Sigmoid colon (tissue), 7 donors: ENCODE measurements at places on chromosomes 7 and 10. TPM values are rescaled to one million over a fixed set of nuclear protein-coding genes. Genes with fewer than 3 reads are reported as not detected.
A peak's percentile ranks its signal among the peaks of the same experiment; 100 is the strongest.

The EIF5AL1 gene
- total RNA-seq: 0.16 TPM

DNA sequence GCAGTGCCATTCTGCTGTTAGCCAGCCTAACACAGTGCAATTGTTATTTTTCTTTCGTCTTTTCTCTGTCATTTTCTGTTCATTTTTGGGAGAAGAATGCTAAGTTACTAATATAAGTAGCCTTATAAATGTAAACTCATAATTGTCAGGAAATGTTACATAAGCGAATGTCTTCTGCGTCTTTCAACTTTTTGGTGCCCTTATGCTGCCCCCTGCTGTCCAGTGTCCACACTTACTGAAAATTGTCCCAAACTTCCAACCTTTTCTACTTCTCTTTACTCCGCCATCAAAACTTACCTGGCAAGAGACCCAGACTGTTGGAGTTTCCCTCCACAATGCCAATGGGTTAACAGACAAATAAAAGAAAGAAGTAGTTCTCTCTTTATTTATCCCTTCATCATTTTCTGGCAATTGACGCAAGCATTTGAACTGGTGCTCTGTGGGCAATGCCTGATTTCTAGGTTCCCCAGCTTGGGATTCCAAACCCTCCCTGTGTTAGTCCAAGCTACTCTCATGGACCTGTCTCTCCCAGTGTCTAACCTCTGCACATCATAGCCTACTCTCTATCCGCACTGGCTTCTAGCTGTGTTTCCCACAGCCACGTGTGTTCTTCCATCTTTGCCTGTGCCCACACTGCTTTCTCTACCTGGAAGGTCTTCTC, 21.0 kb upstream of the EPC1 start:
- DNase-seq: peak; percentile 83

The PARP12 gene
- total RNA-seq: 20.6 TPM

The RBM20 gene
- total RNA-seq: 7.8 TPM

- DNase-seq: peak; percentile 40
Measured at GRCh38 chr10:102610441-102610887, 33.8 kb upstream of the TRIM8 start.

- no peak for DNase-seq
Measured at GRCh38 chr10:62985807-62986600, 147.1 kb upstream of the NRBF2 start.

The MMD2 gene
- not detected for total RNA-seq

The CALML3 gene
- not detected for total RNA-seq

The PCGF6 gene
- total RNA-seq: 19.7 TPM

GRCh38 chr7:116173051-116174028, 37.0 kb upstream of the TES start:
- DNase-seq: no peak

- DNase-seq: no peak
Measured at GRCh38 chr7:113548137-113548536, 370.7 kb downstream of the PPP1R3A start.

DNA sequence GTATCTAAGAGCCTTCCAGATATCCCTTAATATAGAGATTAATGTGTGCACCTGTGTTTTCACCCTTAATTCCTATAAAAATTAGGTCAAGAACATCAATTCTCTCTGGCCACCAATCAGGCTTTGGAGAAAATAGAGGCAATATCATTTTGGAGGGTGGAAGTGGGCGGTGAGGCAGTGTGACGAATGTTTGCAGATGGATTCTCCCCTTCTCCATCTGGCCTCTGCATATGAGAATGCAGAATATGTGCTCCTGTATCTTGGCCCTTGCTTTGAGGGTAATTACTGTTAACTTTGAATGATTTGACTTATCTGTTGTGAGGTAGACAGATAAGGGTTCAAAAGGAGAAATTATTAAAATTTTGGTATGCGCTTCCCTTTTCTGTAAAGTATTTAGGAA, 304.0 kb upstream of the NPSR1 start:
- no peak for DNase-seq

- no peak for DNase-seq
Measured at GRCh38 chr10:60735244-60735643, 43.0 kb upstream of the CDK1 start.

DNA sequence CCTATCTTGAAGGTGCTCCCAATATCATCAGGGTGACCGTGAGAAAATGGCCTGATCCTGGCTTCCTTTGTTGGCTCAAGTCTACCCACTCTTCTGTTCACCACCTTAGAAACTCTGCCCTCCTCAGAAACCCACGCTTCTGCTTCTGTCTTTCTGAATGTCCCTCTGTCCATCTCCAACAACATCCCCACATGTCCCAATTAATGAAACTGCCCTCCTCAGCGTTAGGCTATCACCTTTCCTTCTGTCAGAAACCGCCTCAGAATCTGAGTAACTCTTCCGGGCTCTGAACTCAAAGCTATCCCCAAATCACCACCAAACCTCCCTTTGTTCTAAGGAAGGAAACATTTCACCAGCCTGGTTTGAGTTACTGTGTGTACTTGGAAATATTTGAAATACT, 315.8 kb upstream of the ZNF32 start:
- DNase-seq: no peak

- no peak for DNase-seq
Measured at GRCh38 chr7:39294022-39294421, 272.2 kb upstream of the YAE1 start.

GRCh38 chr7:3480197-3480596, 179.1 kb downstream of the SDK1 start:
- DNase-seq: no peak

GRCh38 chr10:22685926-22686325, 28.5 kb downstream of the PIP4K2A start:
- no peak for DNase-seq

The SLC16A12 gene
- total RNA-seq: 1.1 TPM

The CCDC172 gene
- total RNA-seq: not detected

- no peak for DNase-seq
Measured at GRCh38 chr10:77016278-77016815, 621.3 kb downstream of the KCNMA1 start.

DNA sequence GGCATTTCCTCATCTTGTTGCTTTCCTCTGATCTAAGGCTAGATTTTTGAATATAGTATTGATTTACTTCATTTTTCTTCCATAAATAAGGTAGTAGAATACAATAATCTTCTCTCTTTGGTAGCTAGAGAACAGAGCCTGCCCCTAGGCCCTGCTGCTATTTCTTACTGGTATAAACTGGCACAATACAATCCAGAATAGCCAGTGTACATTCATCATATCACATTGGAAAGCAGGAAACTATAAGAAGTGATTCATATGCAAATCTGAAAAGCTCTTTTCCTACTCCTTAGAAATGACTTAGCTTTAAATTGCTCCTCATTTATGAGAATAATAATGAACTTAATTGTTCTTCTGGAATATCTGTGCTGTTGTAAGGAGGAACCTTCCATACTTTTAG, 100.2 kb downstream of the KCND2 start:
- no peak for DNase-seq

DNA sequence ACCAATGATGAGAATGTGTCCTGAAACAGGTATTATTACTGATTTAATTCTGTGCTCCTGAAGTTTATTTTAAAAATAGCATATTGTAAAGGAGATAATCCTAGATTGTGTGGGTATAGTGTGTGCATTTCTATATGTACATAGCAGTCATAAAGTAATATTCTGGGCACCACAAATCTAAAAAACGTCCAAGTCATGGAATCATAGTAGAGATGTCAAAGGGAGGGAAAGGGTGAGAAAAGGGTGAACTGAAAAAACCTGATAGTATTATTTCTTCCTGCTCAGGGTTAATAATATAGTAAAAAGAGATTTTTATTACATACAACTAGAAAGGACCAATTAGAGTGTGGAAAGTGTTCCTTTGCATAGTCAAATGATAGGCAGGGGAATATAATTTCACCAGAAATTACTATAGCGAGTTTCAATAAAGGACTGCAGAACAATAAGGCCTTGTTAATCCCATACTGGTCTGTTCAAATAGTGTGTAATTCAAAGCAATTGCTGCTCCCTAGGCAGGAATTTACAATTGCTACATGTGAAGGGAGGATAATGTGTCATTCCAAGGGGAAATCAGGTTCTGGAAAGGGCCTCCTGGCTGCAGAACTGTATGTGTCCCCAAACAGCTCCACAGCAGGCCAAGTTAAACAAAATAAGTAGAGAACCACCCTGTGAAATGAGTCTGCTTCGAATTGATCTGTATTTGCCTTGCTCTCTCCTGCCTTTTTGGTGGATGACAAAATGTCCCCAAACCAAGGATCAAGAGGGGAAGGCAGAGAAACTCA, 42.5 kb upstream of the KMT2E start:
- no peak for DNase-seq

DNA sequence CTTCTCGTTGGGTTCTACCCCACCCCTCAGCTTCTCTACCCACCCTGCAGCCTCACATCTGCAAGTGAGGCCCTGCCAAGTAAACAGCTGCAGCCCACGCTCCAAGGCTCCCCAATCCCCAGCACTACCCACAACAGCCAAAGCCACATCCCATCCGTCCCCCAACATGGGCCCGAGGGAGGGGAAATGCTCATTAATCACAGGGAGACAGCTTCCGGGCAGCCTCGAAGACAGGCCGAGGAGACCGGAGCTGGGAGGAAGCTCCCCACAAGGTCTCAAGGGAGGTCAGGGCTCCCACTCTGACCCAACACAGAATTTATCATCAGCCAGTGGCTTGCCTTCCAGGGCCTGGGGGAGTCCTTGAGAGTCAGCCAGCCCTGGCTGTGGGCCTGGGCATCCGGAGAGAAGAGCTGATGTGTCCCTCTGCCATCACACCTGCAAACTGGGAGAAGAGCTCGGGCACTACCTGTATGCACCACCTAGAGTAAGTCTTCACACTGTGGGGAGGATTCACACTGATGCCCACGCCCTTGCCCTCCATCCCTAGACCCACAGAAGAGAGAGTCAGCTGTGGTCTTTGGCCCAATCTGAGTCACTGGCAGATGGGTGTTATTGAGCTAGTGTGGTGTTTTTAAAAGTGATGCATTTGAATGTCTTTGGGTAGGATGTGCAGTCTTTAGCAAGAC, 115.5 kb upstream of the ZMIZ1 start:
- DNase-seq: no peak

DNA sequence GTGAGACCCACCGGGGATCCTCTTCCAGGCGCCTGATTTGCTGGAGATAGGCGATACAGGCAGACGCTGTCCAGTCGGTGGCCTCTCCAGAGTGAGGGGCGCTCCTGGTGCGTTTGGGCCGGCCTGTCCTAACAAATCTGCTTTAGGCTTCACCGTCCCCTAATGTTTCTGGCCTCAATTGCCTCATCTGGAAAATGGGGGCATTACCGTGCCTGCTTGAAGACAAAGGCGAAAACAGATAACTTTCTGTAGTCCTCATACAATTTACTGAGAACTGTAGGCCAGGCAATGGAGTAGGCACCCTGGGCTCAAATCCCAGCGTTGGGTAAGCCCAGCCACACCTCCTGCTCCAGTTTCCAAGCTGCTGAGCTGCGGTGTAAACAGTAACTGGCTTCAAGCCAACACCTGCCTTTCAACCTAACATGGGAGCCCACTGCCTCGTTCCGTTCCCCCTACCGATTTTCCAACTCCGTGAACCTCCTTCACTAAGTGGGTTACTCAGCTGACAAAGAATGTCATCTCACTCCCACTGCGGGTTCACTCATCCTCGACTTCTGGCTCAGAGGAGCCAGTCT, 589 bp upstream of the ZFAND4 start:
- no peak for DNase-seq

The C7orf57 gene
- total RNA-seq: not detected

The NACAD gene
- total RNA-seq: 8.9 TPM

- DNase-seq: no peak
Measured at GRCh38 chr7:45681596-45682357, 107.6 kb downstream of the ADCY1 start.

DNA sequence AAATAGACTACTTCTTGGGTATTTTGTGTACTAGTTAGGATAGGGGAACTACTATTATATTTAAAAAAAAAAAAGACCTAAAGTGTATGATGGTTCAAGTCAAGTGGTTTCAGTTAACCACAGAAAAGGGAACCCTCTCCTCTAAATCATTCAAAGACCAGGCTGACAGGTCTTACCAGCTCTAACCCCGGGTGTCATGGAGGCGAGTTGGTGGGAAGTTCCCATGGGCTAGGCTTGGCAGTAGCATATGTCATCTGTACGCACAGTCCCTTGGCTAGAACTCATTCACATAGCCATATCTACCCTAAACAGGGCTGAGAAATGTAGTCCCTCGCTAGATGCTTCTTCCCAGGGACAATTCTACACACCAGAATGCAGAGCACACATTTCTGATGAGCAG, 37.7 kb upstream of the KCNMA1 start:
- no peak for DNase-seq

GRCh38 chr10:103894441-103894864, 23.5 kb downstream of the STN1 start:
- no peak for DNase-seq

DNA sequence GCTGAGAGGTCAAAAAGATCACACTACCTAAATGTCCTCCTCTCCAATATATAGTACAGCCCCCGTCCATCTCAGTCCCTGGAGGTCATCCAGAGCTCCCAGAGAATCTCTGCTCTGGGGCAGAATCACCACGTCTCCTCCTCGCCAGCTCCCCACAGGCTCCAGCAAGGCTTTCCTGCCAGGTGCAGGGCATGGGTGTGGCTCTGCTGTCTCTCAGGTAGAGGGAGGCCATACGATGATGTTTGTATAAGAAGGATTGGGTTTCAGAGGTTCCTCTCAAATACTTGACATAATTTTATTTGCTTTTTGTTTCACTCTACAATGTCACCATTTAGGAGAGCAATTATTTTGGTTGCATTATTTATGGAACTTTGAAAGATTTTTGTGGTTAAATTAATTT, 98.3 kb upstream of the PRSS58 start:
- no peak for DNase-seq

GRCh38 chr10:86758189-86759072, 2.0 kb downstream of the BMPR1A start:
- no peak for DNase-seq

The CRPPA gene
- 6.0 TPM for total RNA-seq

DNA sequence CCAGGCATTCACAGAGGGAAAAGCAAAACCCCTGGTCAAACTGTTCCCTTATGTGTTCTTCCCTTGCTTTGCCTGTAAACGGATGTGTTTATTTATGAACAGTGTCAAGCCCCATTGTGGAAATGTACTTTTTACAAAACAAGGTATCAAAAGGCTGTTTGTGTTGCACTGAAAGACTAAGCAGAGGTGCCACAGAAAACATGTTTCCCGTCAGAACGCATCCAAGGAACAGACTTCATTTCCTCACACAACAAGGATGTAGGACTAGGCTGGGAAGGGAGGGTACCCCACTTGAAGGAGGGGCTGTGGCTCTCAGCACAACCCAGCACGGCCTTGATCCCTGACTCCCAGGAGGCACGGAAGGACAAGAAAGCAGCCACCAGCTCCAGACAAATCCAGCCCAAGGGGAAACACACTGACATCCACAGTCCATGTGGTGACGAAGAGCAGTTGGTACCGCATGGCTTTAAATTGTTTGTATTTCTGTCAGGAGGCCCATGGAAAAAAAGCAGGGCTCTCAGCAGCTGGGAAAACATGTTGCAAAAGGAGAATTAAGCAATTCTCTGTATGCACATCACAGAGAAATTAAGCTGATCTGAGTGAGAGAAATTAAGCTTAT, 85.6 kb downstream of the RNF216 start:
- DNase-seq: peak; percentile 91

DNA sequence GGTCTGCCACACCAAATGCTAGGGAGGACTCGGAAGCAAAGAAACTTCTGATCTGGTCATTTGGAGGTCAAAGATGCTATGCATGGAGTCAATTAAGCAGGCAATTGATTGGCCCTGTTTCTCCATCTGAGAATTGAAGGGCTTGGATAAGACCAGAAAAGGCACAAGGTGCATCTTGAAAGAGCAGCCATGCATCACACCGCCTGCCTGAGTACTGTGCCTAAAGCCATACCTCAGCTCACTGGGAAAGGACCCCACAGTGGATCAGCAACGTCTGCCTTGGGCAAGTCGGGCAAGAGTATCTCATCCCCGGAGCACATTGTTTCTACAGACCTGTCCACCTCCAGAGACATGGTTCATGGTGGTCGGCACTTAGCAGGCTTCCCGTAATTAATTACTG, 42.4 kb downstream of the DLG5 start:
- DNase-seq: no peak

The SORCS1 gene
- 6.8 TPM for total RNA-seq
